ENCODE measurements at places on chromosomes 2 and 18. TPM values are rescaled to one million over a fixed set of nuclear protein-coding genes. Genes with fewer than 3 reads are reported as not detected.

The UGT1A4 gene
- total RNA-seq: not detected

The SLC4A3 gene
- total RNA-seq: 2.5 TPM

The WDR12 gene
- 27.4 TPM for total RNA-seq

The CTAGE1 gene
- total RNA-seq: not detected

The NEURL3 gene
- 0.10 TPM for total RNA-seq

The AKAIN1 gene
- total RNA-seq: not detected

The ROCK1 gene
- 59.0 TPM for total RNA-seq

The DSG1 gene
- total RNA-seq: 260 TPM

The REG3A gene
- not detected for total RNA-seq

The BCL2 gene
- total RNA-seq: 32.2 TPM

The CXCR1 gene
- 2.1 TPM for total RNA-seq

The SCN3A gene
- 1.2 TPM for total RNA-seq

The RAB1A gene
- 78.1 TPM for total RNA-seq

The SERPINB4 gene
- 29.1 TPM for total RNA-seq

The BOK gene
- total RNA-seq: 17.9 TPM

The NTSR2 gene
- 0.10 TPM for total RNA-seq

The NDC80 gene
- 9.8 TPM for total RNA-seq

The ALKAL2 gene
- 1.4 TPM for total RNA-seq

The ABCA12 gene
- total RNA-seq: 26.2 TPM

The WIPF1 gene
- 32.4 TPM for total RNA-seq

The HAT1 gene
- total RNA-seq: 44.2 TPM

The ANKRD30BL gene
- total RNA-seq: 1.4 TPM

The ATG9A gene
- 24.7 TPM for total RNA-seq

The ZAP70 gene
- total RNA-seq: 1.4 TPM

The TUBA3E gene
- not detected for total RNA-seq

The CD226 gene
- 1.4 TPM for total RNA-seq

The SLC14A1 gene
- total RNA-seq: 11.9 TPM

The LRPPRC gene
- 74.8 TPM for total RNA-seq

The NR4A2 gene
- total RNA-seq: 5.9 TPM

The GREB1 gene
- 2.7 TPM for total RNA-seq
